Globus pallidus (tissue), 1 donor: ENCODE measurements at places on chromosomes 3 and 15.

DNA sequence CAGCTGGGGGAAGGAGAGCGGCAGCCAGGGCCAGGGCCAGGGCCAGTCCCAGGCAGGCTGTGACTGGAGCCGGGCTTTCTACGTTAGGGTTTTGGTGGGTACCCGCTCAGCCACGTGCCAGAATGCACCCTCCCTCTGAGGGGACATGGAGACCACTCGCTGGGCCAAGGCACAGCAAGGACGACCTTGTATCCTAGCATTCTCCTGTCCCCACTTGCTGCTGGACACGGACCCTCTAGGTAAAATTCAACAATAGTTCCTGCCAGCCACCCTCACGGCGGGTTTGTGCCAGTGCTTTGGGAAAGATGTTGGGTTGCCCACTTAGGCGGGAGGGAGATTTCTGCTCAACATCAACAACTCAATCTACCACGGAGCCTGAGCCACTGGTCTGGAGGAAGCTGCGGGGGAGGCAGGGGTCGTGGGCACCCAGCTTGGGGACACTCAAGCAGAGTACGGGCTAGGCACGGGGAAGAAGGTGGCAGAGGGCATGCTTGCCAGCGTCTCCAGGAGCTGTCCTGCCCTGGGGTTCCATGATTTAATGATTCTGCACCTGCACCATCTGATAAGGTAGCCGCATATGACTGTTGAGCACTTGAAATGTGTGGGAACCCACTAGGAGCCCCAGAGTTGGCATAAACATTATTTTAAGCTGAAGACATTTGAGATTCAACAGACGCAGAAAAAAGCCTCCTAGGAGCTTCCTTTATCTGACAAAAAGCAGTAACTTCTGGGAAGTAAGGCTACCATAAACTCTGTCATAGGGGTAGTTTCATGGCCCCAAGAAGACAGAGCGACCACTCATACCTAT, 22.5 kb upstream of the C15orf39 start:
- no peak for DNase-seq

DNA sequence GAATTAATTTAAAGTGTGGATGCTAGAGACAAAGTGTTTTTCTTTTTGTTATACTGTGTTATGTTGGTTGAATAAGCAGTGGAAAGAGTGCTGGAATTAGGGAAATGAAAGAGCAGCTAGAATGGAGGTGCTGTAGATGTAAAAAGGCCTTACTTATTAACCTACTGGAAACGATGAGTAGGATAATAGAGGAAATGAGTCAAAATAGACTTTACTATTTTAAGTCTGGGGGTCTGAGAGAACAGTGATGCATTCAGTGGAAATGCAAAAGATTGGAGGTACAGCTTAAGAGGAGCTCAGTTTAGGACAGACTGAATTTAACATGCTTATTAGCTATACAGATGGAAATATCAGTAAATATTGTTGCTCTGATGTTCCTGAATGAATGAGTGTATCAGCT, 674.0 kb downstream of the OTOL1 start:
- DNase-seq, result no peak

DNA sequence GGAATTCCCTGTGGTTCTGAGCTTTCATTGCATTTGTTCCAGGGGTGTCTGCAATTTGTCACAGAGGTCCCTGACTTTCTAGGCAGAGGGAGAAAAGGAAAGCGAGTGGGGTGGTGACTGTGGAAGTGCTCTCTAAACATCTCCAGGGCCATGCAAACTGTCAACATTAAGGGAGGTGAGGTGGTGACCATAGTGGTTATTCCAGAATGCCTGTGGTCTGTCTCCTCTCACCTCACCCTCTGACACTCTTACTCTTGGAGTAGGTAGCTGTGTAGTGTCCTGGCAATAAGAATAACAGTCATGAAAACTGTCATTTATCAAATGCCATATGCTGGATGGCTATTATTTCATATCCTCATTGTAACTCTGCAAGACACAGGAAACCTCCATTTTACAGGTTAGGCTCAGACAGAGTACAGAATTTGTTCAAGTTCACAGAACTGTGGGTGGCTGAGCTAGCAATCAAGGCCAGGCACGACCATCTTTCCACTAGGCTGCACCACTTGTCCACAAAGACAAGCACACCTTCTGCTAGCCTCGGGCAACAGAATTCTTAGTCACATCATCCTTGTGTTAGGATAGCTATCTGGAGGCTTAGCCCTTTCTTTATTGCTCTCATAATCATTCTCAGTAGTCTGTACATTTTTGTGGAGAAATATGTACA, 179.4 kb downstream of the CD47 start:
- DNase-seq, result no peak

DNA sequence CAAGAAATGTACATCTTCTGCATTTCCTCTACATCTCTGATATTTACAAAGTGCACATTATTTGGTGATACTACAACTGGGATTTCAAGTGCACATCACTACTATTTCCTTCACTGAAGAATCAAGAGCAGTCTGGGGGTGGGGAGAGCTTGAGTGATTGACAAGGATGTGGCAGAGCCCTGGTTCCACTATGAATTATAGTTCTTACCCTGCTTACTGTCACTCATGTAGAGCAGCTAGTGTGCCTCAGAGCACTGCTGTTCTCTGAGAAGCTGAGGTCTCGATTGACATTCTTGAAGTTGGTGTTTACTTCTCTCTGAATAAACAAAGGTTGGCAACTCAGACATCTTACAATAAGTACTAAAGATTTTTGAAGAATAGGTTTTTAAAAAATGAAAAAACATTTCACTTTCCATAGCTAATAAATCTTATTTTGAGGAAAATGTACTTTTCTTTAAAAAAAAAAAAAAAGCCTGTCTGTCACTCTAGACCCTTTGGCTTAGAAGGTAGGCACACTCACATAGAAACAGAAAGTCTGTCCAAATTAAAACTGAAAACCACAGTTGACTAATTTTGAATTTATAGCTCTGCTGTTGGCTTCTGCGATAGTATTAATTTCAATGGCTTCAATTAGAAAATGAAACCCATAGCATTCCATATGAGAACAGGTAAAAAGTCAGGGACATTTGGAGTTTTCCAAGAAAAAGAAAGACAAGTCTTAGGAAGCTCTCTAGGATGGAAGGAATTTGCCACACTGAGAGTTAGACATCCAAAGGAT, 5.6 kb downstream of the GREM1 start:
- DNase-seq, result no peak

DNA sequence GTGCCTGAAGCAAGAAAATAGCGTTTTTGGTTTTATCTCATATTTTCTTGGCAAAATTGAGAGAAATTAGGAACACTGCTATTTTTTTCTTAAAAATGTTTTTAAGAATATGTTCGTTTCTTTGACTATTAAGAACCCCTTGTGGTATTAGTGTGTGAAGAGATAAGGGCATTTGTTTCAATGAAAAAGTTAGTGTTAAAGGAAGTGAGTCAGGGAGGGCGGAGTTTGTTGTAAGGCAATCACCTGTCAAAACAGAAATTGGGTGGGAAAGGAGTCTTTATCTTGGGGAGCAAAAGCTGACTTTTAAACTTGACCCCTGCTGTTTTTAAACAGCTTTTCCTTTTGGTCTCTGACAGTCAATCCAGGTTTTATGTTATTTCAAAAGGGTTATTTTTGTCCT, 4.2 kb downstream of the RAP2B start:
- no peak for DNase-seq
